ENCODE measurements at places on chromosomes 16 and 17.

DNA sequence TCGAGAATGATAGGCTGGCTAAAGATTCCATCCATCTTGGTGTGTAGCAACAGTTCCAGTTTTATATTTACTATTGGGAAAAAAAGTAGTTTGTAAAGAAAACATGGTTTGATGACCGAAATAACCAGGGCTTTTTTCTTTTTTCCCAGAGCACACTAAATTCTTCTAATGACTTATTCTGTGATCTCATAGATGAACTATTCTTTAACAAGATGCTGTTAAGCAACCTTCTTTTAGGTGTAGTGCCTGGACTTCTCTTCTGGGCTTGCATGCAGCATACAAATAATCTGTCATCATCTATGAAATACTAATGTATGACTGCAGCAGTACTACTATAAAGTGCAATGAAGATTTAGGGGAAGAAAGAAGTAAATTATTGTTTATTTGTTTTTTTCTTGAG, 11.0 kb upstream of the CAPNS2 start:
- H3K27ac ChIP-seq, result no peak overlapping the region
- no peaks in the 10 kb centered on the region for H3K27me3 ChIP-seq
- no peak for ATAC-seq
- peaks cover 8% of the 10 kb centered on the region for H3K4me1 ChIP-seq

GRCh38 chr16:8380311-8380710, 210.0 kb downstream of the TMEM114 start:
- no peak overlapping the region for H3K4me3 ChIP-seq
- H3K36me3 ChIP-seq, result no peaks in the 10 kb centered on the region
- H3K4me1 ChIP-seq, result no peaks in the 10 kb centered on the region
- no peaks in the 10 kb centered on the region for H3K27me3 ChIP-seq
- no peak overlapping the region for H3K27ac ChIP-seq
- ATAC-seq, result no peak

DNA sequence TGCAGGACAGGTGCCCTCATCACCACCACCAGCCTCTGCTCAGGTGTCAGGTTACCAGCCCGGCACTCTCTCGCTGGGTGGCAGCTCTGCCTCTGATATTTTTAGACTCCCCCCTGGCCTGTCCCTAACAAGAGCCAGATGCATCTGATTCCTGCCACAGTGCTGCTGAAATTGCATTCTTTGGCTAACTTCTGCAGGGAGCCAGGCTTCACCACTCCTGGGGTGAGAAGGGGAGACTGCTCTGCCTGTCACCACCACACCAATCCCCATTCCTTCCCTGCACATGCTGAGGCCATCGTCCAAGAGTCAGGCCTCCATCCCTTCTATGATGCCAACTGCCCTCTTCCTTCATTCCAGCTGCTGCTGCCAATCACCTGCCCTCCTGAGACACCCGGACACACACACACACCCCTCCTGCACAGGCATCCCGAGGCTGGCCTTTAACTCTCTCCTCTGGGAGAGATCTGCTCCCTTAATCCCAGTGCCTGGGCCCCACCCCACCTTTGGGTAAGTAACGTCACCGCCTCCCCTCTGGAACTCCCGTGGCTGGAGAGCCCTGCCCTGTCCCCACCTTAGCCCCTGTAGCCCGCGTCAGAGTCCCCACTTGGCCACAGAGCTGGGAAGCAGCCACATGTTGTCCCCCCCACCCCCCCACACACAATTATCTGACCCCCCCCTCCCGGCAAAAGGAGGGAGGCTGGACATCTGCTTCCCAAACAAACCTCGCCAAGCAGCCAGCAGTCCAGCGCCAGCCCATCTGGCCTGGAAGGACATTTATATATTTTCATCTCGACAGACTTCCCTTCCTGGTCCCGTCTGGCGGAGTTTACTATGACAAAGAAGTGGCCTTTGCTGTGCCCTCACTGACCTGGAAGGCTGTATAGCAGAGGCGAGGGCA, 2.8 kb downstream of the EMP2 start:
- H3K4me1 ChIP-seq, result peaks cover 61% of the 10 kb centered on the region
- peak; percentile 16 for ATAC-seq
- no peak overlapping the region for H3K27ac ChIP-seq

DNA sequence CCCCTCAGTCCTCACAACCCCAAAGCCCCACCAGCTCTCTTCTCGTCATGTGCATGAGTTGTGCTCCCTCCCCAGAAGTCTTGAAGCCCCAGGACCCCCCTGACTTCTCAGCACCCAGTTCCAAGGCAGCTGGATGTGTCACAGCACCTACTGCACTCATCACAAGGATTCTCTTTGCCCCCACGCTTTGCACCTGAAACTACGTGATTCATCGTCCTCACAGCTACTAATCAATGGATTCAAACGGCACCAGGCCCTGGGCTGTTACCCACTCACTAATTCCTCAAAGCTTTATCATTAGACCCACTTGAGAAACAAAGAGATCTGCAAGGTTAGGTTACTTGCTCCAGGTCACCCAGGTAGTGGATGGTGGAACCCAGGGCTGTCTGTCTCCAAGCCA, 45.1 kb upstream of the NDRG4 start:
- H3K4me3 ChIP-seq, result no peak overlapping the region
- H3K27me3 ChIP-seq, result peaks cover 19% of the 10 kb centered on the region
- no peak overlapping the region for H3K27ac ChIP-seq
- ATAC-seq, result no peak
- no peaks in the 10 kb centered on the region for H3K36me3 ChIP-seq

DNA sequence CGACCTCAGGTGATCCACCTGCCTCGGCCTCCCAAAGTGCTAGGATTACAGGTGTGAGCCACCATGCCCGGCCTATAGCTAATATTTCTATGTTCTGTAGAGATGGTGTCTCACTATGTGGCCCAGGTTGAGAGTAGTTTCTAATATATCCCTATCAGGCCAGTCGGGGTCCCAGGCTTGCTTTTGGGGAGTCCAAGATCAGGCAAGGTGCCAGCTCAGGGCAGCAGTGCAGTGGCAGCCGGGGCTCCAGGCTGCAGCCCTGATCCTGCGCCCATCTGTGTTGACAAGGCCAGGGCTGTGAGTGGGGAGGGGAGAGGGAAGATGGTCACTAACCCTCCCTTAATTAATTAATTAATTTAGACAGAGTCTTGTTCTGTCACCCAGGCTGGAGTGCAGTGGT, 77.6 kb upstream of the CDC42EP4 start:
- no peak overlapping the region for H3K27ac ChIP-seq
- H3K27me3 ChIP-seq, result no peaks in the 10 kb centered on the region
- no peak for ATAC-seq

GRCh38 chr16:57039148-57039812, 49.9 kb downstream of the NLRC5 start:
- H3K4me3 ChIP-seq, result no peak overlapping the region
- peaks cover 93% of the 10 kb centered on the region for H3K36me3 ChIP-seq
- ATAC-seq, result no peak
- no peaks in the 10 kb centered on the region for H3K4me1 ChIP-seq
- H3K27ac ChIP-seq, result no peak overlapping the region

DNA sequence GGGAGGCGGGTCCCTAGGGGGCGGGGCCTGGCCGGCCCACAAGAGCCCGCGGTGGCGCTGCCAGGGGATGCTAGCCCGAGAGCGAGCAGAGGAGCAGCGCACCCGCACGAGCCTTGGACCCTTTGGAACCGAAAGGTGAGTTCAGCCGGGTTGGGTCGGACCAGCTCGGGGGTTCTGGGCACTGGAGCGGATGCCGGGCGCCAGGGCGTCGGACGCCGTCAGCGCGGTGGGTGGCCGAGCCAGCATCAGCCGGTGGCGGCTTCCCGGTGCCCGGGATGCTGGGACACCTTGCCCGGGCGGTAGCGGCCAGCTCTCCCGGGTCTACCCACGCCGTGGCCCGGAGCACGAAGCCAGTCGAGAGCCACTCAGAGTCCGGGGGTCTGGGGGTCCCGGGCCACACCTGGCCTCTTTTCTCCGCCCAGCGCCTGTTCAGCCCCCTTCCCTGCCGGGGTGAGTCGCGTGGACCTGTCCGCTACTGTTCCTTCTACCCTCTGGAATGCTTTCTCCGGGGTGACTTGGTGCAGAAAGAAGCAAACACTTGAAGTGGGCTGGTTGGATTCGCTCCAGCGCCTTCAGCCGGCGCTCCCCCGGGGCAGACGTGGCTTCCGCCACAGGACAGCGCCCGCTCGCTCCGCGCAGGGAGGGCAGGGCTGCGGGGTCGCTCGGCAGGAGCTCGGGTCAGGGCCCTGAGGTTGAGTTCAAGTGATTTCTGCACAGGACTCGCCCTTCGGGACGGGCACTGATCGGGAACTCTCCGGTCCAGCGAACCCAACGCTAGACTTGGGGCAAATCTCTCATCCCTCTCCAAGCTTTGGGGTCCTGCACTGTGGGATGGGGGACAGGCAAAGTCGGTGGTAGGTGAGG, at the start of gene SCNN1G:
Gene SCNN1G (plus strand): TSS at position 67 of the 864 bp plus-strand sequence. CDS start 3,527 bp downstream, outside the sequence.
- peak within 1 kb of the TSS; percentile 17 for H3K4me3 ChIP-seq
- H3K4me1 ChIP-seq, result peaks cover 4% of the 10 kb centered on the region
- H3K36me3 ChIP-seq, result no peaks in the 10 kb centered on the region

DNA sequence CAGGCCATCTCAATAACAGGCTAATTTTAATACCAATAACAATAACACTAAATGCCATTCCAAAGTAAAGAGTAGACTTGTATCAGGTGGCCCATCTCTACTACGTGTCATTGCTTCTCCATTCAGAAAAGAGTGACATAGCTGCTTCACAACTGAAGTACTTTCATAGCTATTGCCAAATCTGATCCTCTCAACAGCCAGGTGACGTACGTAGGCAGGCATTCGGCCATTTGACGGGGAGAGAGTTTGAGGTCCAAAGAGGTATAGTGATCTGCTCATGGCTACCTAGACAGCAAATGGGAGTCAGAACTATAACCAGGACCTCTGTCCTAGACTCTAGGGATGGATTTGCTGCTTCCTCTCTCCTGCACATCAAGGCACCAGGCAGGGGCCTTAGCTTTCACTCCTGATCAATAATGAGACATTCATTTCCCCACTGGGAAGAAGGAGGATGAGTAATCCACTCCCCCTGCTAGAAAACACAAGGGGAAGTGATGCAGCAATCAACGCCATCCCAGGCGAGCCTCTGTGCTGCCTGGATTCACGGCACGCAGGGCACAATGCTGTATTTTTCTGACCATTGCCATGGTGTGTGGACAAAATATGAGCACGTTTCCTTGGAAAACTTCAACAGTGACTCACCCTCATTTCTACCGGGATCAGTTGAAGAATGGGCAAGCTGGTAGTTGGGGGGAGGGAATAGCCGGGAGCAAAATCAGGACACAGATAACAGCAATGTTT, 80.9 kb downstream of the SPACA3 start:
- no peak overlapping the region for H3K4me3 ChIP-seq
- H3K4me1 ChIP-seq, result no peaks in the 10 kb centered on the region
- no peak for ATAC-seq

- H3K4me3 ChIP-seq, result peak within 1 kb of the TSS; percentile 32
- H3K27ac ChIP-seq, result peak within 1 kb of the TSS; percentile 76
- no peaks in the 10 kb centered on the region for H3K36me3 ChIP-seq
- H3K4me1 ChIP-seq, result no peaks in the 10 kb centered on the region
- no peaks in the 10 kb centered on the region for H3K27me3 ChIP-seq
Measured at GRCh38 chr17:3915995-3916696, at the start of gene P2RX1. TSS of gene P2RX1 (minus strand) at chr17:3916465. CDS start at chr17:3916225, 240 bp downstream.

- H3K36me3 ChIP-seq, result no peaks in the 10 kb centered on the region
- H3K4me3 ChIP-seq, result no peak overlapping the region
- no peaks in the 10 kb centered on the region for H3K27me3 ChIP-seq
- H3K4me1 ChIP-seq, result no peaks in the 10 kb centered on the region
Measured at GRCh38 chr16:87489434-87490045, 3.3 kb downstream of the ZCCHC14 start.

Data from gastroesophageal sphincter (tissue), 4 donors.